ENCODE measurements at places on chromosomes 7 and 10. TPM values are rescaled to one million over a fixed set of nuclear protein-coding genes. Genes with fewer than 3 reads are reported as not detected.

- DNase-seq: no peak
These were observed 98.2 kb downstream of the ANK3 start for GRCh38 chr10:60291344-60291930.

ASL gene
- 12.3 TPM for total RNA-seq

FOXI2 gene
- not detected for total RNA-seq

GRCh38 chr10:31604096-31604495 lies 285.1 kb downstream of the ZEB1 start:
- DNase-seq: no peak

- DNase-seq: no peak
These were observed 286.5 kb upstream of the SORCS1 start for GRCh38 chr10:107451047-107451446.

NEUROG3 gene
- total RNA-seq: not detected

DNA sequence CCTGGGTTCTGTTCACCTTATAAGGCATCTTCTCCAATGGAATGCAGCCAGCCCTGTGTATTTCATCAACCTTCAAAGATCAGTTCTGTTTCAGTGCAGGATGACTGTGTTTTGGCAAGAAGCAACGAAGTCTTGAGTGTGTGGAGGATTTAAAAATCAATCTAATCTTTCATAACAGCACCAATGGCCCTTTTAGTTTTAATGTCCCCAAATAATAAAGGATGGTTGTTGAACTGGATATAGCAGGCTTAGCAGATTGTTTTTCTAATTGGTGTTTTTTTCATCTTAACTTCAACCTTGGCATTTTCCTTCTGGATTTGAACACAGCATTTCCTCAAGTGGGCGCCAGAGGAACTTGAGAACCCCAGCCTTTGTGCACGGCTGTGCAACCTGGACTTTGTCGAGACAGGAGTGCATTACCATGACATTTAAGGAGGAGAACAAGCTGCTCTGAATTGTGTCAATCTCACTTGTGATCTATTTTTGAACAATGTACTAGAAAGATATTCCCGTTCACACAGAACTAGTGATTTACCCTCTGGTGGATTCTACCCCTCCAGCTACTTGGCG lies 313.3 kb upstream of the AKR1E2 start:
- no peak for DNase-seq

CACNB2 gene
- not detected for total RNA-seq

- no peak for DNase-seq
These were observed 75.9 kb downstream of the LMBR1 start for GRCh38 chr7:156816943-156817572.

DNA sequence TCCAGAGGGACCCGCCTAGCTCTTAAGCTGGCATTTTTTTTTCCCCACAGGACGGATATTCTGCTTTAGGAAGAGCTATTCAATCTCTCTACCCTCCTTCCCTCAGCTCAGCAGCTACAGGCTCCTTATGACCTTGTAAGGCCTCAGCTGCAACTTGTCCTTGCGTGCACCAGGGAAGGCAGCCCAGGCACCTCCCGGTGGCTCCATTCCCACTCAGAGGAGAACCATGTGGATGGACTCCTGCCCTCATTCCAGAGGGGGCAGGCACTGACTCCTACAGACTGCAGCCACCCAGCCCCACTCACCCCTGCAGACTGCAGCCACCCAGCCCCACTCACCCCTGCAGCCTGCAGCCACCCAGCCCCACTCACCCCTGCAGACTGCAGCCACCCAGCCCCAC lies 73.7 kb downstream of the ITIH5 start:
- DNase-seq: no peak

- DNase-seq: no peak
These were observed 293.2 kb downstream of the THSD7A start for GRCh38 chr7:11538751-11539299.

- DNase-seq: no peak
These were observed 31.3 kb downstream of the AFAP1L2 start for GRCh38 chr10:114372995-114373394.

DNA sequence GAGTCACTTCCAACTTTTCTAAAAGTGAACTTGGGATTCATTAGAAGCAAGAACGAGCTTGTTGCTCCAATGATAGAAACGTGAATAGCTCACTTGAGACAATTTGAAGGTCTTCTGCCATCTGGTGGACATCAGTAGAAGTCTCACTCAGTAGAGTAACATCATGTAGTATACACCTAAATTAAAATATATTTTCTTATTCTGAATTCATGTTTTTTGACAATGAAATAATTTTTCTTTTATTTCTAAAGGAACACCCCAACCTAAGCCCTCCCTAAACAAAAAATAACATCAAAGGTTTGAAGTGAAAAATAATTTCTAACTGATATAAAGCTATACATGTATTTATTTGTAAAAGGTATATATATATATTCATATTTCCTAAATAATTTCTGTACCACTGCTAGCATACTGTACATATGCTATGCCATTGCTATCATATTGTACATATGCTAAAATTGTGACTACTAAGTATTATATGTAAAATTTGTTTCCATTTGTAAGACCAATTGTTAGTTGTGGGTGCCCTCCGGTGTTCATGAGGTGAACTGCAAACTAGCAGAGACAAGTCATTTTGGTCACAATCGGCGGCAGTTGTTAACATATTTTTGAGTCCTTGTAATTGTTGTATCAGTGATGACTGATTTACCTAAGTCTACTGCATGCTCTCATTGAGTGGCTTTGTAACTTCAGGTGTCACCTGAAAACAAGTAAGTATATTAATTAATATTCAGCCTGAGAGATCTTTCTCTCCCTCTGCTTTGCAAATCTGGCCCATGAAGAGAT lies 121.9 kb downstream of the PTPRZ1 start:
- peak; percentile 5 for DNase-seq

MBL2 gene
- total RNA-seq: not detected

ADAM12 gene
- total RNA-seq: 1.5 TPM

DNA sequence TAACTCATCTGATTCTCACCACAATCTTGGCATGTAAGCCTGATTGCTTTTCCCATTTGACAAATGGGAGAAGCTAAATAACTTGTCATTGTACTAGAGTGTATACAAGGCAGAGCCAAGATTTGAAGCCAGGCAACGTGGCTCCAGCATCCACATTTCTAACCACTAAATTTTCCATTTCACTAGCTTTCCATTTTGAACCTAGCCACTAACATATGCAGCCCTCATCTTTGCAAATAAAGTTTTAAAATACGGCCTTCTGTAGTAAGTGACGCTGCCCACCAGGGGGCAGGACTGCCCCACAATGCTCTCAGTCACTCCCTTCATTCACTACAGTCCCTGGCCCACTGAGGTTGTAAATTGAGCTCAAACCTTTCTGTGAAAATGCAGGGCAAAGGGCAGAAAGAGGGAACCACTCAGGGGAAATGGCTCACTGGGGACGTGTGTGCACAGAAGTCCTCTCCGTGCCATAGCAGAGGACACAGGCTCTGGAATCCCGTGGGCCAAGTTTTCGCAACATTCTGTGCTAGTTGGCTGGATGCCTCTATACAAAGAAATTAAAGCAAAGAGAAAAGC lies 315.7 kb downstream of the TNS3 start:
- no peak for DNase-seq

DNA sequence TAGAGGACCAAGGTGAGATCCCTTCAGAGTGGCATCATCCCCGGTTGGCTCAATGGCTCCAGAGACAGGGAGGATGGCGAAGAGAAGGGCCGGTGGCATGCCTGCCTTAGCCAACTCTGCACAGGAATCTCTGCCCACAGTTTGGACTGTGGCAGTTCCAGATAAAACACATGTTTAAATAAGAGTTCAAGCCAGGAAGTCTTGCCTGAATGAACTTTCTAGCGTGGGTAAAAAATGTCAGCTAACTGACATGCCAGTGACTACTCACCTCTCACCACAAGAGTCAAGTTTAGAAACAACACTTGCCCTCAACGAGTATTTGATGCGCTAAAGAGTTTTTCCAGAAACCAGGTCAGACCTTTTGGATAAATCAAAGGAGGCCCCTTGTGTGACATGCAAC lies 3.0 kb downstream of the NOD1 start:
- no peak for DNase-seq

- DNase-seq: no peak
These were observed 28.8 kb downstream of the PTPN12 start for GRCh38 chr7:77565917-77566316.

MUC3A gene
- total RNA-seq: not detected

GALNT11 gene
- total RNA-seq: 20.7 TPM

OLAH gene
- 0.34 TPM for total RNA-seq

DNA sequence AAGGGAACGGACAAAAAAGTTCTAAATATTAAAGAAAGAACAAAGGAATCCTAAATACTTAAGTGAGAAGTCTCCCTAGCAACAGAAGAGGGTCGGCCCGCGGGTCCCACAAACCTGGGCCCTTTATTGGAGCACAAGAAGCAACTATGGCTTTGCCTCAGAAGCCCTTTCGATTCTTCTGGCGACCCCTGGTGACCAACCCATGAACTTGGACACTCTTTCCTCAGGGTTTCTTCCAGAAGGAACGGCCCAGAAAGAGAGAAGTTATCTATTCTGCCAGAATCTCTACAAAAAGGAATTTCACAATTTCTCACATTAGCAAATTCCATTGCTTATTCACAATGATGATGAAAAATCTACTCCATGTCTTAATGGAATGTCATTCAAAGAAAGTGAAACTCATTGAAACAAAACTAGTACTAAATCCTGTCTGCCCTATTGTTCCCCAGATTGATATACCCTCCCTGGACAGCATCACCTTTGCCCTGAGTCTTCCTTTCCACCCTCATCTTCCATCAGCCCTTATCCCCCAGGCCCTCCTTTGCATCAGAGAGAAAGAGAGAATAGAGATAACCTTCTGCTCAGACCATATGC lies 43.7 kb downstream of the CPVL start:
- DNase-seq: no peak

SH2D4B gene
- 0.16 TPM for total RNA-seq

GRCh38 chr10:52068485-52068884 lies 245.6 kb upstream of the DKK1 start:
- DNase-seq: no peak

DNA sequence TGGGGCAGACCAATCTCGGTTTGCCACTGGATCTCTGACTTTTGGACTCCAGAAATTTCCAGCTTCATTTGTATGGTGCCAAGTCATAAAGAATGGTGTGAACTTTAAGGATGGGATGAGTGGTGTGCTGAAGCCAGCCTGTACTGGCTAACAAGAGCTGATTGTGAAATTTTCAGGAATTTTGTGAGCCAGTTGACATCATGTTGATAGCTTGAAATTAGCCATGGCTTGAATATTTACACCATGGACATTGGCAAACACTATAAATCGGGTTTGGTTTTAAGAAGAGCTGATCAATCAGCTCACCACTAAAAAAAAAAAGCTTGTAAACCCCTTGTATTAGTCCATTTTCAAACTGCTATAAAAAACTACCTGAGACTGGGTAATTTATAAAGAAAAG lies 14.1 kb upstream of the MYH16 start:
- no peak for DNase-seq
